Activated CD4-positive, alpha-beta T cell treated with anti-CD3 and anti-CD28 coated beads for 24 hours (primary cell): ENCODE measurements at places on chromosomes 3 and 15.

DNA sequence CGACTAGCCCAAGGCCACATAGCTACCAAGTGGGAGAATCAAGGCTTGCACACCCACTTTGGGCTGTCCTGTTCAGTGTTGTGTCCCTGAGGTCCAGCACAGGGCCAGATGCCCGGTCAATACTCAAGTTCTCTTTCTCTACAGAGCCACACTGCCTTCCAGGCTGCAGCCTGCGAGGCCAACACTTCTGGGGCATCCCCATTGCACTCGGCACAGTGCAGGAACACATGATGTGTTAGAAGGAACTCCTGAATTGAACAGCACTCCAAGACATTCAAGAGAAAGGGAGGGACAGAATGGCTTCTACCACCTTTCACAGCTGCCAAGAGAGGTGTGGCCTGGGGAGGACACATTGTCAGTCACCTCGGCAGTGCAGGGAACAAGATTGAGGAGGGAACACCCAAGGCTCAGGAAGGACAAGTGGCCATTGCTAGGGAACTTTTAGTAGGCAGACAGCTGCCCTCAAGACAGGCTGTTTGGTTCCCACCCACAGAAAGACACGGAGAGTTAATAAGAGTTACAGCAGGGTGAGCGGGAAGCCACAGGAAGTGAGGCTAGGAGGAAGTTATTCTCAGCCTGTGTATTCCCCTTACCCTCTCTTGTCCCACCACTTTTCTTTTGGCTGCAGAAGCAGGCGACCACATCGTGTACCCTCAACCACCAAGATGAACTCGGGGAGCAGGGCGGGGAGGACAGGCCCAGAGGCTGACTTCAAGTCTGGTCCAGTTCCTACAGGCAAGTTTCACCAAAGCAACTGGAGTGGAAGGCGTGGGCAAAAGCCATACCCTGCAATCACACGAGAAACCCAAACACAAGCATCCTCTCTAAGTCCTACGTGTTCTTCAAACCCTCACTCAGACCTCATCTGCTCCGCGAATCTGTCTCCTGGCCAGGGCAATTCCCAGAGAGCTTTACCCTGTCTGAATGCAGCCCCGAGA is 69.4 kb downstream of the SRGAP3 start:
- DNase-seq = no peak

DNA sequence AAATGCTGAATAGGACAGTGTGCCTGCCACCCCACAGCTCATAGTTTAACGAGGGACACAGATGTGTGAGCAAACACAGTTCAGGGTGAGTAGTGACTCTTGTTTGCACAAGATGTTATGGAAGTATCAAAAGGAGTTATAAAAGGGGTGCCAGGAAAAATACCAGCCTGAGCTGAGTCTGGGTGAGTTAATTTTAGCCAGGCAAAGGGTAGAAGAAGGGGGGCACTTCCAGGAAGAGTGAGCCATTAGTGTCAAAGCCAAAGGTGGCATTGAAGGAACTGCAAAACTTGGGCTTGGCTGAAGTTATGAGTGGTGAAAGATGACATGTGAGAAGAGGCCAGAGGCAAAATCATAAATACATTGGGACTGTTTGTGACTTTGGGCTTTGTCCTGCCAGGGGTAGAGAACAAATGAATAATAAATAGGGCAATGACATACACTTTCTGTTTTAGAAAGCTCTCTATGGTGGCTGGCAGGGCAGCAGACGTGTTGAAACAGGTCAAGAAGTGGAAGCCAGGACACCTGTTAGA is 1.9 kb upstream of the SPPL2A start:
- DNase-seq = no peak

DNA sequence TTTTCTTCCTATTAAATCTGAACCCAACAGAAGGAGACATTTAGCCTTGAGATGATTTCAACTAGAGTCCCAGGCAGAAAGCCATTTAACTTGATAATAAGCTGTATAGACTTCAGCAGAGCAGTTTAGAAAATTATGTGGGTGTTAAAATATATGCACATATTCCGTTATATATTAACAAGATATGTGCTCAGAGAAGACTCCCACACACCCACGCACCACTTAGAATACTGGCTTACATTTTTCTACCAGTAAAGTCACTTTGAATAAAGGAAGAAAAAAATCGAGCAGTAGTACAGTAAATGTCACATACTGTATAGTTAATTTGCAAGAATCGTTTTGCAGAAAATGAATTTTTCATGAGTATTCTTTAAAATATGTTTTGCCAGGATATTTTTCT is 599.3 kb downstream of the FGF12 start:
- DNase-seq = no peak

DNA sequence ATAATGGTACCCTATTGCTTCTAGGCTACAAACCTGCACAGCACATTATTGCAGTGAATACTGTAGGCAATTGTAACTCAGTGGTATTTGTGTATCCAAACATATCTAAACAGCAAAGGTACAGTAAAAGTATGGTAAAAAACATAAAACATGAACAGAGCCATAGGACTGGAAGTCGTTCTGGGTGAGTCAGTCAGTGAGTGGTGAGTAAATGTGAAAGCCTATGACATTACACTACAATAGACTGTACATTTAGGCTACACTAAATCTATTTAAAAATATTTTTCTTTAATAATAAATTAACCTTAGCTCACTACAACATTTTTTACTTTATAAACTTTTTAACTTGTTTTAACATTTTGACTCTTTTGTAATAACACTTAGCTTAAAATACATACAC is 21.3 kb downstream of the RAB6B start:
- DNase-seq = no peak
